ENCODE measurements at places on chromosomes 16 and 17.

DNA sequence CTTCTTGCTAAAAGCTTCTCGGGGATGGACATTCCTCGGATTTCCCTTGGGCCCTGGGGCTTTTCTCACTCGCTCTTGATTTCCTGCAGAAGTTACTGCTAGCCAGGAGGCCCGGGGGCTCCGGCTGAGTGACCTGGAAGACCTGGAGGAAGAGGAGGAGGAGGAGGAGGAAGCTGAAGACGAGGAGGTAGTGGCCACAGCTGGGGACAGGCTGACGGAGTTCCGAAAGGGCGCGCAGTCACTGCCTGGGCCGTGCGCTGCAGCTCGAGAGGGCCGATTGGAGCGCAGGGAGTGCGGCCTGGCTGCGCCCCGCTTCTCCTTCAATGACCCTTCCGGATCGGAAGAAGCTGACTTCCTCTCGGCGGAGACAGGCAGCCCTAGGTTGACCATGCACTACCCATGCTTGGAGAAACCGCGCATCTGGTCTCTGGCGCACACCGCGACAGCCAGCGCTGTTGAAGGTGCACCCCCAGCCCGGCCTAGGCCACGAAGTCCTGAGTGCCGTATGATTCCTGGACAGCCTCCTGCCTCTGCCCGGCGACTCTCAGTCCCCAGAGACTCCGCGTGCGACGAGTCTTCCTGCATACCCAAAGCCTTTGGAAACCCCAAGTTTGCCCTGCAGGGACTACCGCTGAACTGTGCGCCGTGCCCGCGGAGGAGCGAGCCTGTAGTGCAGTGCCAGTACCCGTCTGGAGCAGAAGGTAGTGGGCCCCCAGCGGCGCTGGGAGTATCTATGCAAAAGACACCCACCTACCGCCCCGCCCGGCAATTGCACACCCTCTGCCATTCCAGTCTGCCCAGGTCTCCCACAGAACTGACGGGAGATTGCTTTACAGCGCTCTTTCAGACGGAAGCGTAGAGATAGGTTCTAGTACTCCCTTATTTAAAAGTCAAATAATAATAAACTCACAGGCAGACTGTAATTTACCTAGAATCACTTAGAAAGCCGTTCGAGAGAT is 4.9 kb downstream of the IRX6 start:
- no peak for DNase-seq

GRCh38 chr16:52411011-52411410 is 135.9 kb downstream of the TOX3 start:
- no peak for DNase-seq

DNA sequence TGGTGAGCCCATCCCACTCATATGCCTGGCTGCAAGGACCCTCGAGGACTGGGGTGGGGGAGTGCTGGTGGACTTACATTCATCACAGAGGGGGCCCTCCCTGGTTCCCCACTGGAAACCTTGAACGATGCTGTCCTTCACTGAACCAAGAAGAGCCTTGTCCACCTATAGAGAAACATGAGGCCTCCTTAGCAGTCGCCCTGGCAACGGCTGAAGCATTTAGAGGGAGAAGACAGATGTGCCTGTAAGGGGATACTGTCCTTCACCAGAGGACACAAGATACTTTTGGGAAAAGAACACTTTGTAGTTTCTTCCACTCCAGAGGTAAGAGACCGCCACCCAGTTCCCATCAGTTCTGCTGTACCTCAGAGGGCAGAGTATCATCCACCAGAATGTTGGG is 6.5 kb downstream of the HIGD1B start:
- DNase-seq, result no peak

DNA sequence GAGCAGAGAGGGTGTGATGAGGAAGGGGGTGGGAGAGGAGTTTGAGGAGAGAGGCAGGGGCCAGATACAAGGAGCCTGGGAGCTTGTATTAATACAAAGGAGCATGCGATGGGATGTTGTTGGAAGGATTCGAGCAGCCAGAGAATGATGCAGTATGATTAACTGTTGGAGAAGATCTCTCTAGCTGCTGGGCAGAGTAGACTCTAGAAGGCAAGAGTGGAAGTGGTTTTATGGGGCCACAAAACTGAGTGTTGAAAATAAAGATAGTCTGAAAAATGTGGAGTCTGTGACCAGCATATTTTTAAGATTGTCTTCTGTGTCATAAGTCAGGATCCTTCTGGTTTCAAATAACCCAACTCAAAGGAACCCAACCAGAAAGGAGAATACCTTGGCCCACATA is 98.3 kb downstream of the MSI2 start:
- no peak for DNase-seq

Data from AG10803 (cell line).